ENCODE measurements at places on chromosomes 13 and 19.

DNA sequence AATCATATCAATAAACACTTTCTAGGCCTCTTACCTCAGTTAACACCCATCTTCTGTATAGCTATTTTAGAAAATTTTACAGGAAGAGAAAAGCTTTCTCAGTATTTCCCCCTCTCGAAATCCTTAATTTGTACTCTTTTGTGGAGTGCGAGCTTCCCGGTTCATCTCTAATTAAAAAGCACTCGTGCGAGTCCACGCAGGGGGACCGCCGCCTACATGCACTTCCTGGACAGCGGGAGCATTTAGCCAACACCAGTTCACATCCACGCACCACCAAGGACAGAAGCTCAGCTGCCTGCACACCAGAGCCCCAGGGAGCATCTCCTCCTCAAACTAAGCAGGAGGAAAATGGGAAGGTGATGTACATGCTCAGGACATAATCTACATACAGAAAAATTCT, 60.0 kb downstream of the RASA3 start:
- DNase-seq = no peak

GRCh38 chr19:39469567-39469966, 11.1 kb upstream of the TIMM50 start:
- no peak for DNase-seq

DNA sequence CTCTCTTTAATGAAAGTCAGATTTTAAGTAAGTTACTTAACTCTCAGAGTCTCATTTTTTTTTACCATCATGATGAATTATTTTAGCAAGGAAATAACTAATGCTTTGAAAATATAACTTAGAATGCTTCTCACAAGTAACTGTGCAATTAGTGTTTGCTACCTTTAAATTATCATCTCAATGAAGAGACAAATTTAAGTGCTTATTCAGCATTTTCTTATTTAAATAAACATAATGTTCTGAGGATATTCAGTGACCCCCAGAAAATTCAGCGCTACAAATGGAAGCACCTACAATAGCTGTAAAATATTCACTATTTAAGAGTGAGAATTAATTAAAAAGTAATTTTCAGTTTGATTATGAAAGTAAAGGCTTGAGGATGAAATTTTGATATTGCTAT, 527.2 kb downstream of the SLITRK1 start:
- DNase-seq = no peak

DNA sequence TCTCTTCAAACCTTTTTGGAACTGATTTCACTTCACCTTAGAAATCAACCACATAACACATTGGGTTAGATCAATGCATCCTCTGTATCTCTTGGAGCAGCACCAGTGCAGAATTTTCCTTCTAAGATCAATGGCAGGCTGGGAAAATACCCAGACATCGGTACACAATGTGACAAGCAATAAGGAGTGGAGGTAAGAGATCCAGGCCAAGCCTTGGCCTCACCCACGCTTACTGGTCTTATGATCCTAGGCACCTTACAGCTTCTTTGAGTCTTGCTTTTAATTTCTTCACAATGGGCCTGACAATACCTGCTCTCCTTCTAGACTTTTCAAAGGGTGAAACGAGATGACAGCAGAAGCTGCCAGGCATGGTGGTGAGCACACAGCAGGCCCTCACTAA, 232.0 kb downstream of the LACC1 start:
- no peak for DNase-seq

- no peak for DNase-seq
Observed at GRCh38 chr19:50475736-50476223, 527 bp upstream of the EMC10 start.

DNA sequence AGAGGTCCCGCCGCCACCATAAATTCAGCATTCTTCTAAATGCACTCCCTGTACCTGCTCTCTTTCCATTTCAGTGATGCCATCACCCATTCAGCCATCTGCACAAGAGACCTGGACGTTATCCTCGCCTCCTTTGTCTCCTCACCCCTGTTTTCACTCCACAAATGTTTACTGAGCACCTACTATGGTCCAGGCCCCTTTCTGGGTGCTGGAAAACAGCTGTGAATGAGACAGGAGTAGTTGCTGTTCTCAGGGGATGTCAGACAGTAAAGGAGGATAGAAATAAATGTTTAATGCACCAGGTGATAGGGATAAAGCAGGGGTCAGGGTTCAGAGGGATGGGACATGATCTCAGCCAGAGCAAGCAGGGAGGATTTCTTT, 3.3 kb downstream of the AP1M1 start:
- no peak for DNase-seq

DNA sequence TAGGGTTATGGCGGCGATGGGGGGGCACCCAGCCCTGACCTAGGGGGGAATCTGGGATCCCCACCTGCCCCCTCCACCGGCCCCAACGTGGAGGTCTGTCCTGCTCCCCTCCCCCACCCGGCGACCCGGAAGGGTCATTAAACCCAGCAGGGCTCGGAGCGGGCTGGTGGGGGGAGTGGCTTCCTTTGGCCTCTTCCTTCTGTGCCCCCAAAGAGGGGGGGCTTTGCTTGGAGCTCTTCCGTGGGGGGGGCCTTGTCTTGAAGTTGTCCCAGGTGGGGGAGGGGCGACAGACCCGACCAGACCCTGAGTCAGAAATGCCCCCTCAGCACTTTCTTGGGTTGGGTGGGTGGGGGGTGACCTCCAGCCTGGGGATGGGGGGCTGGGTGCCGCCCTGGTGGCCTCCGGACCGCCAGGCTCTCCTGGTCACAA, 1.5 kb downstream of the ARID3A start:
- no peak for DNase-seq
